ENCODE measurements at places on chromosomes 4 and X. TPM values are rescaled to one million over a fixed set of nuclear protein-coding genes. Genes with fewer than 3 reads are reported as not detected.

The NEXMIF gene
- 0.53 TPM for total RNA-seq

The CACNA1F gene
- total RNA-seq: not detected

The FAM236A gene
- not detected for total RNA-seq

The HOPX gene
- total RNA-seq: 54.2 TPM

The DUX4 gene
- not detected for total RNA-seq
